ENCODE measurements at places on chromosomes 16 and 17.

DNA sequence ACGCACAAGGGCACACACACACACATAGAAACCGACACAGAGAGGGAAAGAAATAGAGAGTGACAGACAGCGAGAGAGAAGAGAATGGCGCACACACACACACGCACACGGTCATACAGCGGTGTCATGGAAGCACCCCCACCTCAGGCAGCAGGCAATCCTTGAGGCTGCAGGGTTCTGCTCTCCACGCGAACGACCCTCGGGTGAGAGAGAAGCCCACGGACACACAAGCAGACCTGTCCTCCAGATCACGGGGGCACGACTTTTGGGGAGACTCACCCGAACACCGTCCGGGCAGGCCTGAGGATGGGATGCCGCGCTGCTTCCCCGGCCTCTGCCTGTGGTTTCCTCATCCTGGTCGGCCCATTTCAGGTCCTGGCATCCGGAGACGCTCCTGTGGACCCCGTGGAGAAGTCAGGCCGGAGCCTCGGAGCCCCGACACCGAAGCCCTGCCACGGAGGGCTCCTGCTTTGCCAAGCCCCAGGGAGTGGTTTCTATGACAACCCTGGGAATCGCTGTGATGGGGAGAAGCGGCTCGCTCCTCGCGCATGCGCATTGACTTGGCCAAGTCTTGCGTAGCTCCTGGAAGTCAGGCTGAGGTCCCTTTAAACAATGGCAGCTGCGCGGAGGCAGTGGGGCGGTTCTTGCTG lies 118.2 kb upstream of the KCNJ18 start:
- no peak for DNase-seq

GRCh38 chr17:39716879-39717536 lies 13.3 kb downstream of the MIEN1 start:
- DNase-seq, result no peak

DNA sequence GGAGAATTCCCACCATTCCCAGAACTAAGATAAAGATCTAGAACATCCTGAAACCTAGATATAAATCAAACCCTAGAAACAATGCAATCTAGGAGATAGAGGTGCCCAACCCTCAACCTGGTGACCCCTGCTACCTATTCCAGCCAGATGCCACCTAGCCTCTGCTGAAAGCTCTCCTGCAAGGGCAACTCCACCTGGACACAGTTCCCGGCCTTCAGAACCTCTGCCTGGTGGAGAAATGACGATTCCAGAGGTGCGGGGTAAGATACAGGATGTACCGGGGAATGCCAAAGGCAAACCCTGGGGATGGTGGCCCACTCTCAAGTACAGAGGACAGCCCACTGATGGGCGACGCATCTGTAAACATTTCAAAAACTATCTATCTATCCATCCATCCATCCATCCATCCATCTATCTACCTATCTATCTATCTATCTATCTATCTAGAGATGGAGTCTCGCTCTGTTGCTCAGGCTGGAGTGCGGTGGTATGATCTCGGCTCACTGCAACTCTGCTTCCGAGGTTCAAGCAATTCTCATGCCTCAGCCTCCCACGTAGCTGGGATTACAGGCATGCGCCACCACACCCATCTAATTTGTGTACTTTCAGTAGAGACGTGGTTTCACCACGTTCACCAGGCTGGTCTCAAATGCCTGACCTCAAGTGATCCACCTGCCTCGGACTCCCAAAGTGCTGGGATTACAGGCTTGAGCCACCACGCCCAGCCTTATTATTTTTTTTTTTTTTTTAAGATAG lies 19.0 kb downstream of the MEAK7 start:
- no peak for DNase-seq

DNA sequence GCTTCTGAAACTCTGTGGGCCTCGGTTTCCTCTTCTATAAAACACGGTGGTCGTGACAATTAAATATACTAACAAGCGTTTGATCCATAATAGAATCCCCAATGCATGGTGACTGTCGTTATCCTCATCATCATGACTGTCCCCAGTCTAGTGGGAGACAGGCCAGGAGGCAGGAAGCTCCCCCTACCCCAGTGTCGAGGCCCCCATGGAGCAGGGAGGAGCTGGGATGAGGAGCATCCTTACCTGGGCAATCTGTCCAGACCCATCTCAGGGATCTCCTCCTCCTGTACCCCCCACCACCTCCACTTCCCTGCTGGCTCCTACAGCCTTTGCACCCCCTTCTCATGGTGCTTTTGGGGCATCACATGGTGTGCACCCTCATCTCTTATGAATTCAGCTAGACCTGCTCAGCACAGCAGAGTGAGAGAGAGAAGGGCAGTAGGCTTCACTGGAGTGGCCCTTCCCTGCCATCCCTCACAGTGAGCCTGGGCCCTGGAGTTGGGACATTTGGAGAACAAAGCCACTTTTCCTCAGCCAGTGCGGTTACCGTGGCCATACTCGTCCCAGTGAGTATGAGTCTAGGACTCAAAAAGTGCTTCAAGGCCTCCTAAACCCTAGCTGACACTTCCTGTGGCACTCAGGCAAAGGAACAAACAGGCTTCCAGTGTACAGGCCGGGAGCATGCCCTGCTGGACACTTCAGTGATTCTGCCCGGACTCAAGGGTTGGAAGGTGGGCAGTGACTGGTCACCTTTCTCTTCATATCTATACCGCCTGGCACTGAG lies 148.6 kb downstream of the CLEC16A start:
- no peak for DNase-seq

DNA sequence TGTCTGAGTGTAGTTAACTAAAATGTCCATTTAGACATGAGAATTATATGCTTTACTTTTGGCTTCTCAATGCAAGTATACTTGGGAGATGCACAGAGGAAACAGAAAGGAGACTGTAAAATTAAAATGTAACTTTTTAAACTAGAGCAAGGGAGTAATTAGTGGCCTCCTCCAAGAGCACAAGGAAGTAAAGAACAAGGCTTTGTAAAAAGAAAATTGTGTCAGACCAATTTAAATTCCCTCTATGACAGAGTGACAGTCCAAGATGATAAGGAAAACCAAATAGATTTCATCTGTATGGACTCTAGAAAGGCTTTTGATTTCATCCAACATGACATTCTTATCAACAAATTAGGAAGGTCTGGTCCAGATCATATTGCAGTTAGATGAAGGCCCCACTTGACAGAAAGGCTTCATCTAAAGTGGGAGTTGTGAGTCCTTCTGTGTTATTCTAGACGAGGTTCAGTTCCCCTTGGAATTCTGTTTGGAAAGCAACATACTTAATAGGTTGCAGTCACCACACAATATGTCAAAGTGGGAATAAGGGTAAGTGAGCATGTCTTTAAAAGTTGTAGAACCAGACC lies 6.5 kb upstream of the CAPNS2 start:
- no peak for DNase-seq

DNA sequence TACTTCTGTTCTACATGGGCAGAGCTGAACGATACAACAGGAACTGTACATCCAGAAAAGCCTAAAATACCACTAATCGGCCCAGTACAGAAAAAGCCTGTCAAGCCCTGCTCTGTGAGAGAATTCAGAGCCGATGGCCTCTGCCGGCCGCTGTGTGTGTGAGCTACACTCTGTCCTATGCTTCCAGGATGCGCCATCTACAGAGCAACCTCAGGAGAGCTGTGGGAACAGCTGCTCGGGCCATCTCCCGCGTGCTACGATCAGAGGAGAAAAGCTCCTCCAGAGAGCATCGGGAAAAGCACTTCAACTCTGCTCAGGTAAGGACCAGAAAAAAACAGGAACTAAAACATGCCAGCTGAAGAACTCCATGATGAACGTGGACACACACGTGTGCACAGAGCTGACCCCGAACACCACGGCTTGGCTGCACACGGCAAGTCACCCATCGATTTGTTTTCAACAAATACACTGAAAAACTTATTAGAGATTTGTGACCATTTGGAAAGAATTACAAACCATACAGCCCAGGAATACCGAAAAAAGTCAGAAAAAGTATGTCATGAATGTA lies 115.9 kb downstream of the ANKRD11 start:
- DNase-seq, result no peak

DNA sequence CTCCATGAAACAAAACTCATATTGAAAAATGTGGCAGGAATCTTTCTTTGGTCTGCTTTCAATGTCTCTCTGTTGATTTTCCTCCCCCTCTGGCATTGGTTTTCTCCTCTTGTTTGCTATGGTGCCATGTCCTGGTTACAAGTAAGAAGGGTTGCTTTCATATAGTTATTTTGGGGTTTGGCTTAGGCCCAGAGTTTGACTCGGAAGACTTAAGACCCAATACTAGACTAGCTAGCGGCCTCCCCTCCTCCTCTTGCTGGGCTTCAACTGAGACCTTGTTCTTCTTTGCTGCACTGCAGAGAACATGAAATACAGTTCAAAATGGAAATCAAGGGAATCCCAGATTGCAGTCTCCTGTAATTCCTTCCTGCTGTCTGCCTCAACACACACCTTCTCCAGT lies 30.0 kb upstream of the CLEC18A start:
- DNase-seq, result no peak

DNA sequence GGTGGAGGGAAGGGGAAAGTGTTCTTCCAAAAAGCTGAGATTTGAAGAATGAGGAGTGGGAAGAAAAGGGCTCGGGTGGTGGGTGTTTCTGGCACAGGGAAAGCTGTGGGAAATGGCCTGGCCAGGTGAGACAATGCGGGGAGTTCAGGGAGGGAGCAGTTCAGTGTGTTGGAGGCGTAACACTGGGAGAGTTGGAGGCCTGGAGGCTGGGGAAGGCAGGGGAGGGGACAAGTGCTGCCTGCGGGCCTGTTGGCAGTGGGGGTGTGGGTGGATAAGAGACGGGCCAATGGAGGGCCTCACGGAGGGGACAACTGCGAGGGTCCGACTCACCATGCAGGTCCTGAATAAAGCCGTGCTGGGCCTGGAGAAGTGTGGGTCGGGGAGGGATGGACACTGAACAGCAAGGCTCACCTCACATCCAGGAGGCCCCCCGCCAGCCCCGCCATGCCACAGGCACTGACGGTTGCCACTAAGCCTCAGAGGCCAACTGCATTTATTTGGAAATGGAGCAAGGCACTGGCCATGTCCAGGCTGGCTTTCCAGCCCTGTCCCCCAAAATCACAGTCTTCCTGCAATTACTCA lies 17.8 kb upstream of the KRT19 start:
- DNase-seq, result no peak

DNA sequence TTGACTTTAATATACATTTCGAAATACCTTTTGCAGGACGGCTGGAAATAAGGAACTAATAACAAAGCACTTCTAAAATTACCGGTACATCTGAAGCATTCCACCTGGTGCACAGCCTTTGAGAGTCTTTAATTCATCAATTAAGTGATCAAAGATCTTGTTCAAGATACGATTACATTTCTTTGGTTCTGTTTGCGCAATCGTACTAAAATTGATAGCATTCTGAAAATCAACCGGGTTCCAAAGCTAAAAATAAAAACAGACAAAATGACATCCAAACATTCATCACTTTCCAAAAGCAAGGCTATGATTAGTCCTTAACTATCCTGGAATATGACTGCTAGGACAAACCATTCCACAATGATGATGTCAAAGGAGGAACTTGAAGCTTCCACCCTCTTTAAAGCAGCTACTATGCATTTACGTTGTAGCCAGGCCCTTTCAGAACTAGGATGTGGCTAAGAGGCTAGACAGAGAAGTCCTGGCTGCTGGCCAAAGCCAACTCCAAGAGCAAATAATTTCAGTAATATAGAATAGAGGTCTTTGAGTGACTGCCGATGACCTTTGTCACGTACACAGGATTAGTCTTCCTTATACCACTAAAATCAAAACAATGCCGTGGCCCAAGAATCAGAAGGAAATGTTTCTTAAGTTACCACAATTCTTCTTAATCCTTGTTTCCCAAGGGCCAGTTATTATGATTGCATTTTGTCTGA lies 299.8 kb upstream of the PSMD7 start:
- DNase-seq, result no peak

- no peak for DNase-seq
Observed at GRCh38 chr17:65121916-65122806, 15.0 kb upstream of the RGS9 start.

DNA sequence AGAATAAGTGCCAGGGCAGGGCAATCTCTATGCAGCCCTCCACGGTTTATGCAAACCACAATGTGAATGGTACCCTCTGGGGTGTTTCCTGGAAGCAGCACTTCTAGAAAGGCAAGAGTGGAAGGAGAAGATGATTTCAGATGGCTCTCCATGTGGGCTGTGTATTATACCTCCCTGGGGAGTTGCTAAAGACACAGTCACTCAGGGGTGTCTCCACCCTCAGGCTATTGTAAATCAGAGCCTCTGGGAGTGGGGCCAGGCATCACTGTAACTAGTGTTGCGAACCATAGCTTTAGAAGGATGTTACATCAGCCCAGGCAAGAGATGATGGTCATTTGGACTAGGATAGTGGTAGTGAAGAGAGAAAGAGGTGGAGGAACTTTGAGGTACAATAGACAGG lies 83.3 kb upstream of the ZKSCAN2 start:
- DNase-seq, result no peak

DNA sequence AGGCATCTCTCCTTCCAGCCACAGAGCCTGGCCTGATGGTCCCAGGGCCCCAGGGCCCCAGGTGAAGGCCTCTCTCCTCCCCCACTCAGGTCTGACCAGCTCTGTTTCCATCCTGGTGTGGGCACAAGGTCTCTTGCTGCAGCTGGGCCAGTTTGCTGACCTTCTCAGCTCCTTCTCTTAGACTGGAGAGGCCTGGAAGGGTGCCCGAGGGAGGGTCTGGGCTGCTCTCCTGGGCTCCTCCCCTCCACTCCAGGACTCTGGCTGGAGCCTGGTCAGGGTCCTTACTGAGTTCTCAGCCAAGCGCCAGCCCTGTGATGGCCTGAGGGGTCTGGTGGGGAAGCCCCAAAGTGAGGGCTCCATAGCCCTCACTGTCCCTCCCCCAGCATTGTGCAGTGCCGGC lies 12.4 kb downstream of the SOCS3 start:
- DNase-seq, result no peak

DNA sequence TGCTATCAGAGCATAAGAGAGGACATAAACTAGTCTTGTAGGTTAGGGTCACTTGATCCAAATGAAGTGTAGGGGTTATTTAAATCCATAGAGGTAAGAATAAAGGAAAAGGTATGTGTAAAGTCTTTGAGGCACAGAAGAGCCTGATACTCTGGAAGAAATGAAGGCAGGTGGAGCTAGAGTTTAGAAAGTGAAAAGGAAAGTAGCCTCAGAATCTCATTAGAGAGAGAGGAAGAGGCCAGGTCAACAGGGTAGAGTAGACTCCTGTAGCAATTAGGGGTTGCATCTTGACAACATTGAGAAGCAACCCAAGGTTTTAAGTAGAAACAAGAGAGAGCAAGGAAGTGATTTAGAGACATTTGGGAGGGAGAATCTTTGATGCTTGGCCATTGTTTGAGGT lies 235.2 kb upstream of the SOX9 start:
- DNase-seq, result no peak

Data from stimulated activated CD8-positive, alpha-beta memory T cell treated with anti-CD3 and anti-CD28 coated beads, Interleukin-7, amount 100 ng/mL, for 24 hours (primary cell).